ENCODE measurements at places on chromosomes 2 and 18. TPM values are rescaled to one million over a fixed set of nuclear protein-coding genes. Genes with fewer than 3 reads are reported as not detected.

The KRTCAP3 gene
- total RNA-seq, result under 0.01 TPM

The PLGLB1 gene
- total RNA-seq, result 2.9 TPM

The CRYGB gene
- not detected for total RNA-seq

The IL37 gene
- total RNA-seq, result not detected

The PSMA8 gene
- not detected for total RNA-seq
